Fibroblast of skin of left quadriceps (primary cell): ENCODE measurements at places on chromosomes 3 and 15.

DNA sequence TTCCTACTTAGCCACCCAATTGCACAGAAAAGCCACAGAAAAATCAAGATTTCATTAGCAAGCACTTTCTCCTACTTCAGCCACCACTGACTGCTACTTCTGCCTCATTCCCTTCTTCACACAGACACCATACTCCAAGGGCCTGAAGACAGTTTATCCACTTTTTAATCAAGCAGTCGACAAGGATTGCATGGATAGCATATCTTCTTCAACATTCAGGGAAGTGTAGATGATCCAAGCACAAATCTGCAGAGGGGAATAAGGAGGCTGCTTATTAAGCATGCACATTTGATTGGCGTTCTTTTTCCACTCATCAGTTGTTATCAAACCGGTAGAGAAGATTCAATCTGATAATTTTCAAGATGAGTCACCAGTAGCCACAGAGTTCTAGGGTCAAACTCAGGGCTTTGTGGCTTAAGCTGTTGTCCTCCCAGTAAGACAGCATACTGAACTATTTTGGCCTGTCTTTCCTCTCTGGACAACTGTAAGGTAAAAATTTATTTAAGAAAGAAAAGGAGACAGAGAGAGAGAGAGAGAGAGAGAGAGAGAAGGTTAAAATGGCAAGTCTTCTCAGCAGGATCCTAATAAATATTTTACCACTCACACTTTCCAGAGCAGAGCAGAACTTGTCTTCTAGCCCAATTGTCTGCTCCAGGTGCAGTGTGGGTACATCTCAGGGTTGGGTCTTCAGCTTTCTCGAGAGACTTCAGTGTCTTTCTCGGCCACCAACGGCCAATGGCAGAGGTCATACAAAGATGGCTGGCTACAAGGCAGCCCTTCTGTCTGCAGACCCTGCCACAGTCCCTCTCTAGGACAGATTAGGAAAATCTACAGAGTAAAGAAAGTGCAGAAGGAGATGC lies 80.6 kb upstream of the BHLHE40 start:
- no peak for DNase-seq

GRCh38 chr15:41849861-41850260 lies 11.2 kb downstream of the PLA2G4B start:
- no peak for DNase-seq

DNA sequence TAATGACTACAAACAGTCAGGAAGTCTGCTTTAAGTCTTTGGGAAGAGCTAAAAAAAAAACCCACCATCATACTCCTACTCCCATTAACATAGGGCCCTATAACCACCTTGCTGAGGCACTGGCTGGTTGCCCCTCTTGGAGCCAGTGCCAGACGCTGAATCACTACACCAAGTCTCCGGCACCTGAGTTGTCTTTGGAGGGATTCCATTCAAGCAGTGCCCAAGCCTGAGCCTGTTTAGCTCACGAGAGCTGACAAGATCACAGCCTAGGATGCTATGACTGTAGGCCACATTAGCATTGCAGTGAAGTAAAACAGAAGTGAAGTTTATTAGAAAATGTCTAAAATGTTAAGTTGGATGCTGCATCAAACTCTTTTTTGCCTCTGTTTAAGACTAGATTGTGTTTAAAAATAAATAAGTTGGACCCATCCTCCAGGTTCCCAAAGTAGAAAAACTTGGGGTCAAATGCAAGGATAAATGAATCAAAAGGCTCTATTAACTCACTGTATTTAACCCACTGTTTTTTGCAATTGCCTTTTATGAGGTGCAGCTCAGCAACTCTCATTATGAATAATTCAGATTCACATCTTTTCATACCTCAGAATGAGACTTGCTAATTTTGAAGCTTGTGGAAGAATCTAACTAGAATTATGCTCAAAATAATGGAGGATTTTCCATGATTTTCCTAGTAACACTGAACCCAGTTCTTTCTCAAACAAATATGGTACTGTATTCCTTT lies 461.9 kb downstream of the FOXP1 start:
- DNase-seq, result no peak

GRCh38 chr3:126477061-126477380 lies 1.3 kb upstream of the ZXDC start:
- no peak for DNase-seq

DNA sequence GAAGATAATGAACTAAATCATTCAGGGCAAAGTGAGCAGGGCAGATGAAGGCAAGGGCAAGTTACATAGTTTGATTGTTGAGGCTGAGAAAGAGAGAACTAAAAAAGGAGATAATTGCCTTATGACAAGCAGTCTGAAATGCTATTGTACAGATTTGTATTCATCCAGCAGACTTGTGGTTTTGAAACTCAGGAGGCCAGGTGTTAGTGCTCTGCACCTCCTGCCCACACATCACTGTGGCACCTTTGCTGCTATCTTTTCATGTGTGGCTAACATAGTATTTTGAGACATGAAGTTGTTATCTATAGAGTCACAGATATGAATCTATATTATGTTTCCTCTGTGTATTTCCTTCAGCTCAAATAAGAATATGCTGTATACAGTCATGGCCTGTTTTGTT lies 24.3 kb upstream of the SUCLG2 start:
- DNase-seq, result no peak

DNA sequence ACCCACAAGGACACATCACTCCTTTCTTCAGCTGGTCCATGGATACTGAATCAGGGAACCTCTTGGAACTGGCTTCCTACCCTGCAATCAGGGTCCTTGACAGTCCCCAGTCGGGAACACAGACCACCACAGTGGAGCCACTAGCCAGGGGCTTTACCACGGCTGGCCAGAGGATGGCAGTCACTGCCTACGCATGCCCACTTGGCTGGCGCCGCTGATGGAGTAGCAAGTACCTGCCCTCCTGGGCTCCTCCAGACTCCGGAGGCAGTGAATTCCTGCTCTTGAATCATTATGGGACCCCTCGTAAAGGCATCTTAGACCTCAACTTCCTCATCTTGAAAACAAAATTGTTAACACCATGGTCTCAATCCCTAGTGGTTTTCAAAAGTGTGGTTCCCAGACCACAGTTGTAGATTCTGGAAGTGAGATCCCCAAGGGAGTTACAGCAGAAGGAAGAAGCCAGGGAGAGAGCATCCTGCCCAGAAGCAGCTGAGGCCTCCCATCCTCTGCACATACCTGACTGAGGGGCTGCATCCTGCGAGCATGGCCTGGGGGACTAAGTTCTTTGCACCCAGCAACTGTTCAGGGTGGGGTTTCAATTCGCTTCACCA lies 9.1 kb upstream of the SKIC8 start:
- DNase-seq, result peak; percentile 34
